ENCODE measurements at places on chromosomes 12 and 14.

- DNase-seq: no peak
Measured at GRCh38 chr12:27334721-27335082, 2.1 kb downstream of the BMAL2 start.

GRCh38 chr12:108823804-108824203, 33.6 kb downstream of the SSH1 start:
- DNase-seq: no peak

GRCh38 chr12:110718222-110718908, 24.3 kb downstream of the PPP1CC start:
- no peak for DNase-seq

DNA sequence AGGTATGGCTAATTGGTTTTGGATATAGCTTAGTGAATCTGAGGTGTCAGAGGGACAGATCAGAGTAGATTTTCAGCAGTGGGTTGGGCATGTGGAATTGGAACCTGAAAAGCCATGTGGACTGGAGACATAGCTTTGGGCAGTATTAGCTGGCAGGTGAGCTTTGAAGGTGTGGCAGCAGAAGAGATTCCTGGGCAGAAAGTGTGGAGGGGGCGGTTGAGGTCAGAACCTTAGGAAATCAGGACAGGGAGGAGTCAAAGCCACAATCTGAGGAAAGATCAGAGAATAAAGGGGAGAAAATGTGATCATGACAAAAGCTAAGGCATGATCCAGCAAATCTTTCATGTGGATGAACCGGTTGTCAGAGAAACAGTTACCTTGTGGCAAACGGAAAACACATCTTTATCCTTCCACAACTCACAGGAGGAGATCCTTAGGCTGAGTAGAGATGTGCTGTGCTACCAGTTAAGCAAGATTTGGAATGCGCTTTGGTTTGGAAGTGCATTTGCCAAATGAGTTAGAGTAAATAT, 56.4 kb downstream of the PTGER2 start:
- no peak for DNase-seq

DNA sequence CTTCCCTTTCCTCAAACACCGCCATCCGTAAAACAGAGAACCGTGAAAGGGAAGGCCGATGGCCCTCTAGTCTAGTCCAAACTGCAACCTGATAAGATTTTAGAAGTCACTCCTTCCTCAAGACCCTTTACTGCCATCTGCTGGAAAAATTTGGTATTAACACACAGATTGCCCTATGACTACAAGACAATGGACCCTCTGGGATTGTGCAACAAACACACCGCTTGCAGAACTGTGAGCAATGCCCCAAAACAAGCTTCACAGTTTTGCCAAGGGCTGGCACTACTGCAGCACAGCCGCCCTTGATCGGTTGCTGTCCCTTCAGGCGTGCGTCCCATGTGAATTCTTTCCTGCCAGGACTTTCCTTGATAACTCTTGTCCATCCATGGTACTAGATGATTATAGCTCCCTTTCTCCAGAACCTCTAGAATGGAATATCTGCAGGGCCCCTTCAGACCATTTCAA, 23.1 kb downstream of the LLPH start:
- DNase-seq: peak; percentile 73

DNA sequence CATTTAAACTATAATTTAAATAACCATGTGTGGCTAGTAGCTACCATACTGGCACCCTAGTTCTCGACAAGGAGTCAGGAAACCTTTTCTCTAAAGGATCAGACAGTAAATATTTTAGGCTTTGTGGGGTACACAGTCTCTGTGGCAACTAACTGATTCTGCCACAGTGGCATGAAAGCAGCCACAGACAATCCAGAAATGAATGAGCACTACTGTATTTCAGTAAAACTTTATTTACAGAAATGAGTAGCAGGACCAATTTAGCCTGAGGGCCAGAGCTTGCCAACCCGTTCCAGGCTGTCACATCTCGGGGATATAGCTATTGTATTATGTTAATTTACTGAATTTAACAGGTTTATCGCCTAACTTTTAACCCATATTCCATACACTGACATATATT, 278.7 kb downstream of the ITPR2 start:
- DNase-seq: no peak

DNA sequence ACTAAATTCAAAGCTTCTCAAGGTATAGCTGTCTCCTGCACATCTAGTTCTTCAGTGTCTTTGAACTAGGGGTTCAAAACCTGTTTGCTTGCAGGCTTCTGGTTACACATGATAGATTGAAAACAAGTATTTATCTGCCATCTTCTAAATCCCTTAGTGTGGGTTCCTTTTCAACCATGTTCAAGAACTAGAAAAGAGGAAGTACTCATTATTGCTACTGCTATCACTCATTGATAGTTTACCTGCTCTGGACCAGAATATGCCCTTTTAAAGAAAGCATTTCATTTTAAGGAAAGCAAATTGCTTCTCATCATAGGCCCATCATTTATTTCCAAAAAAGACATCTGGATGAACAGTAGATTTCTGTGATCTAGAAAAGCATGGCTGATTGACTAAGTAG, 37.1 kb upstream of the VSX2 start:
- no peak for DNase-seq

DNA sequence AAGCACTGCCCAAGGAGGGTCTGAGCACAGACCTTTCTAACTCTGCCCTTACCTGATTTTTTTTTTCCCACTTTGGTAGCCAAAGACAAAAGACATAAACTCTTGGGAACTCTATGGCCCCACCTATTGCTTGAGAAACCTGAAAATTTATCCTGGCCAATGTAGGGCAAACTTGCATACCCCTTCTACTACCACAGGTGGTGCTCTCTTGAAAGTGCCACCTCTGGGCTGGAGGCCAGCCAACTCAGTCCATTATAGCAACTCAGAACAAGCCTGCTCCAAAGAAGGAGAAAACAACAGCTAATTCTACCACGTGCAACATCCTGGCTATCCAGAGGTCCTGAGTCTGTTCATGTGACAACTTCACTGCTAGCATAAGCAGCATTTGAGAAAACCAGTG, 55.7 kb upstream of the ABCD2 start:
- no peak for DNase-seq

- no peak for DNase-seq
Measured at GRCh38 chr14:76844223-76844622, 18.0 kb downstream of the LRRC74A start.

- no peak for DNase-seq
Measured at GRCh38 chr14:69539631-69540410, 34.9 kb downstream of the CCDC177 start.

GRCh38 chr12:25500651-25501050, 52.4 kb downstream of the LMNTD1 start:
- DNase-seq: no peak

GRCh38 chr12:89968151-89968700, 259.6 kb upstream of the ATP2B1 start:
- DNase-seq: no peak

DNA sequence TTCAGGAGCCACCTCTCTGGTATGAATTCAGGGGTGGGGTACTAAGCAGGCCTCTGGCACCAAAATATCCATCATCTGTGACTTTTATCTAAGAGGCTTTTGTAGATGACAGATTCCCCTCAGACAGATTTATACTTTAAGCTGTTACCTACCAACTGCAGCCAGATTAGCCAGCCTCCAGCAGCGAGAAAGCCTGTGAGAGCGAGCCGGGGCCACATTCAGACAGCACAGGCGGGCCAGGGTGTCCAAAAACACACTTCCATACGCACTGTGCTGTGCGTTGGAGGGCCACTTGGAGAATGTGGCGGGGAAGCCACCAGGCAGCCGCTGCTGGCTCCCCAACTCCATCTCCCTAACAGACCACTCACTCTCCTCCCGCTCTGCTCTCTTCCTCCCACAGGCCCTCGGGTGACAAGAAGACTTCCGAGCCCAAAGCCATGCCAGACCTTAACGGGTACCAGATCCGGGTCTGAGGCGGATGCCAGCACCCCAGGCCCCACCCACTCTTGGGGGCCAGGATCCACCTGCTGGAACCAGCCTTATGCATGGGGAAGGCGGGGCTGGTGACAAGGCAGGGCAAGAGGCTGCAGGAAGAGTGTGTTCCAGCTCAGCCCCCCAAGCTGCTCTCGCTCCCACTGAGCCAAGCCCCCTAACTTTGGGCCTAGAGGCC, 17.4 kb downstream of the VASH1 start:
- no peak for DNase-seq

- no peak for DNase-seq
Measured at GRCh38 chr12:115070313-115070712, 386.3 kb upstream of the TBX3 start.

DNA sequence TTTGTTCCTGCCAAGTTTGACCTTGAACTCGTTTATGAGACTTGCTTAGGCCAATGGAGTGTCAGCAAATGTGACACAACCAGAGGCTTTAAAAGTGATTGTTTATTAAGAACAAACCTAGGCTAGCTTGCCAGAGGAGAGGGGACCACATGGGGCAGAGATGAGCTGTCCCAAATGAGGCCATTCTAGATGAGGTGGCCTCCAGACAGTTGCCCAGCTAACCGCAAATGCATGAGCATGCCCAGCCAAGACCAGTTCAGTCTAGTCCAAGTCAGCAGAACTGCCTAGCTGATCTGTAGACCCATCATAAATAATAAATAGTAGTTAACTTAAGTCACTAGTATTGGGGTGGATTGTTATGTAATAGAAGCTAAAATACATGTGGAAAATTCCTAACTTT, 172.8 kb upstream of the DYRK2 start:
- no peak for DNase-seq

GRCh38 chr12:65858831-65859230, 34.5 kb downstream of the HMGA2 start:
- no peak for DNase-seq

DNA sequence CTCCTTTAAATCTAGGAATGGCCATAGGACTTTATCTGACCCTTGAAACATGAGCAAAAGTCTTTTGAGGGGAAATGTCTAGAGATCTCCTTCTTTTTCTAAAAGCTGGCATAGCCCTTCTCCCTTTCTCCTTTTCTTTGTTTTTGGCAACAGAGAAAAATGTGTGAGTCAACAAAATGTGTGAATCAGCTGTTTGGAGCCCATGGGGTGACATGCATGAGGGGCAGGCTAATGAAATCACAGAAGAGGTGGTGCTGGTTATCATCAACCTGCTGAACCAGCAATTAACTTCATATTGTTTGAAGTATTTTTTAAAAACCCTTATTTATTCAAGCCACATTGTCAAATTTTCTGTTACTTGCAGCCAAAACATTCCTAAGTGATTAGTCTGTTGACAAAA, 132.3 kb downstream of the CCDC59 start:
- DNase-seq: no peak

GRCh38 chr14:100190126-100190525, 30.7 kb upstream of the DEGS2 start:
- no peak for DNase-seq

- DNase-seq: peak; percentile 1
Measured at GRCh38 chr12:1634590-1635191, 5.7 kb downstream of the WNT5B start.

- DNase-seq: no peak
Measured at GRCh38 chr12:20946732-20947131, 136.2 kb downstream of the SLCO1B3 start.

GRCh38 chr12:110934093-110934852, 13.9 kb upstream of the MYL2 start:
- no peak for DNase-seq

DNA sequence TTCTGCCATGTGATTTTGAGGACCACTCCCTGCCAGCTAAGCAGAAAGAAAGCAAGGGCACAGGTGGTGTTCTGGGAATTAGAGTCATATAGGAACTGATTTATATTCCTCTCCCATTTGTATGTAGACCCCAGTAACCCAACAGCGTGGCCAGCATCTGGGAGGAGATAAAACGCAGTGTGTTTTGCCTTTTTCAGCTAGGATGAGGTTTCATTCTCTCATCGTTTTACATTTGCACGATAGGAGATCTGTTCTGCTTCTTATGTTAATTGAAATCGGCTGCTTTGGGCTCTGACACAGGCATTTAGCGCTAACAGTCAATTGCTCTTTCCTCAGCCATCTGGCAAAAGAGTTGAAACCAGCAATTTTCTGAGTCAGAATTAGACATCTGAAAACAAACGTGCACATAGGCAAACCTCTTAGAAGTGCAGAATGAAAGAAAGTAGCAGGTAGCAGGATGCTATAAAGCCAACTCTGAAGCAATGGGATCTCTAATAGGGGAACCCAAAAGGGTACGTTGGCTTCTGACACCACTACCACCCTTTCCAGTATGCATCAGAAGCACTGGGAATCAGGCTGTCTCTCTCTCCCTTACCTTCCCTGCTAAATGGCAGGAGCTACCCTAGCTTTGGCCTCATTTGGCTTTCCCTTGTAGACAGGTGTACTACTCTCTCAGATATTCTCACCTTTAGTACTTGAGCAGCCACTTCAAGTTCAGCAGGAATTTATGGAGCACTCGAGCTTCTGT, 219.1 kb downstream of the PHLDA1 start:
- DNase-seq: peak; percentile 87

GRCh38 chr14:66752109-66752508, 244.2 kb downstream of the GPHN start:
- DNase-seq: no peak

Measured in NCI-H2227 treated with DMSO at 0.1 percent for 48 hours (cell line).